ENCODE measurements at places on chromosomes 13 and 19. TPM values are rescaled to one million over a fixed set of nuclear protein-coding genes. Genes with fewer than 3 reads are reported as not detected.

GRCh38 chr13:33578786-33579185 lies 239.2 kb upstream of the RFC3 start:
- peaks cover 4% of the 10 kb centered on the region for H3K4me1 ChIP-seq
- H3K27ac ChIP-seq: no peak overlapping the region
- H3K27me3 ChIP-seq: peaks cover 6% of the 10 kb centered on the region
- DNase-seq: no peak
- no peaks in the 10 kb centered on the region for H3K36me3 ChIP-seq

DNA sequence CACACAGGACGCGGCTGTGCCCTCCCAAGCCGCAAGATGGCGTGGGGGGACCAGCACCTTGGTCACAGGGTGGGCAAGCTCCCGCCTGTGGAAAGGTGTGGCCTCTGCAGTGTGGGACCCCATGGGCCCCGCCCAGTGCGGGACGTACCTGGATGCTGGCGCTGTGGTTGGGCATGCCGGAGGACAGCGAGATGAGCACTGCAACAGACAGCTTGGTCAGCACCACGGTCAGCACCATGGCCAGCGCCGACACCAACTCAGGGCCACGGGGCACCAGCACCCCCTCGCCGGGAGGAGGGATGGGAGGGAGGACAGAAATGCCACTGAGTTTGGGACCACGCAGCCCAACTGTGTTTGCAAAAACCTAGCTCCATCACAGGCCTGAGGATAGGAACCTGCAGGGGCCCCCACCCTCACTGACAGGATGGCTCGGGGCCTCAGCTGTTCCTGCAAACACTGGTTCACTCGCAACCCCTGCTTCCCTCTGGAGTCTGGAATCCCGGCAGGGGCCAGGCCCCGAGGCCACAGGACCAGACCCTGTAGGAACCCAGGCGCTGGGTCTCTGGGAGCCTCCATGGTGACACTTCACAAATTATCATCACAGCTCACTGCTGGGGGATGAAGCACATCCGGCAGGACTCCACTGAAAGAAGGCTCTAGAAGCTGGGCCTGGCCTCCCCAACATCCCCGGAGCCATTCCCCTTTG lies 27.1 kb downstream of the IZUMO4 start:
- H3K27ac ChIP-seq: no peak overlapping the region
- no peak for DNase-seq
- peaks cover 1% of the 10 kb centered on the region for H3K4me1 ChIP-seq
- H3K36me3 ChIP-seq: peaks cover 13% of the 10 kb centered on the region
- H3K27me3 ChIP-seq: no peaks in the 10 kb centered on the region

GRCh38 chr13:113040031-113040430 lies 65.6 kb upstream of the F7 start:
- H3K36me3 ChIP-seq: no peaks in the 10 kb centered on the region
- H3K27ac ChIP-seq: no peak overlapping the region
- H3K27me3 ChIP-seq: no peaks in the 10 kb centered on the region
- DNase-seq: no peak

- peaks cover 20% of the 10 kb centered on the region for H3K36me3 ChIP-seq
- H3K27ac ChIP-seq: no peak overlapping the region
- H3K4me3 ChIP-seq: no peak overlapping the region
- DNase-seq: no peak
Measured at GRCh38 chr19:43906774-43907173, 28.3 kb downstream of the ZNF45 start.

GRCh38 chr19:2457394-2458037 lies 757 bp upstream of the LMNB2 start:
- peak overlapping the region; percentile 80 for H3K4me3 ChIP-seq
- peaks cover 6% of the 10 kb centered on the region for H3K36me3 ChIP-seq

- H3K27me3 ChIP-seq: no peaks in the 10 kb centered on the region
- no peak overlapping the region for H3K27ac ChIP-seq
- peaks cover 33% of the 10 kb centered on the region for H3K36me3 ChIP-seq
Measured at GRCh38 chr13:21557995-21558394, 46.0 kb downstream of the MICU2 start.

- no peak overlapping the region for H3K27ac ChIP-seq
- H3K36me3 ChIP-seq: no peaks in the 10 kb centered on the region
- DNase-seq: no peak
- peaks cover 36% of the 10 kb centered on the region for H3K27me3 ChIP-seq
Measured at GRCh38 chr19:10036601-10037071, 23.4 kb downstream of the RDH8 start.

DNA sequence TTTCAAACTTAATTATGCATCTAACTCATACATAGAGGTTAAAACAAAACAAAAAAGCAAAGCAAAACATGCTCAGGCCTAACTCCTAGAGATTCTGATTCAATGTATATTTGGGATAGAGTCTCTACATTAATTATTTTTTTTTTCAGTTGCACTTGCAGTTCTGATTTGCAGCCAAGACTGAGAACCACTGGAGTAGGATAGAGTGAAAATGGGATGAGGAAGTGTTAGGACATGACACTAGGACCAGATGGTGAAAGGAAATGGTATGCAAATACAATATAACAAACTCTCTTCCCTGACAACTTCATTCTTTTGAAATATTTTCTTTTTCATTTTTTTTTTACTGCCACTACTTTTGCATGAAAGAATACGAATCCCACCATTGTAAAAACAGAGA lies 1.8 kb downstream of the CCDC122 start:
- no peak overlapping the region for H3K27ac ChIP-seq
- H3K36me3 ChIP-seq: peaks cover 3% of the 10 kb centered on the region
- peaks cover 30% of the 10 kb centered on the region for H3K4me1 ChIP-seq
- no peak overlapping the region for H3K4me3 ChIP-seq
- H3K27me3 ChIP-seq: peaks cover 5% of the 10 kb centered on the region

DNA sequence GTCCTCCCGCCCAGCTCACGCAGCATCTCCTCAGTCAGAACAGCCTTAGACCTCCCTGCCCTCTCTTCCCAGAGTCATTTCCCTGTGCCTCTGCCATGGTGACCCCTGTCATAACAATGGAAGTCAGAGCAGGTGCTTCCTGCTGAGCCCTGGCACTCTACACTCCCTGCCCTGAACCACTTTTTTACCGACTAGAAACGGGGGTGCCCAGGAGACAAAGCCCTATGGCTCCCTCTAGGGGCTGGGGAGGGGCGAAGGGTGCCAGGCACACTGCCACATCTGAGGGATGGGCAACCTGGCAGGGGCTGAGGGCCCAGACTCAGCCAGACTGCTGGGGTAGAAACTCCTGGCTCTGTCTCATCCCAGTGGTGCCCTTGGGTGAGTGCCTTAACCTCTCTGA lies 16.4 kb downstream of the ZNF574 start:
- H3K4me1 ChIP-seq: peaks cover 35% of the 10 kb centered on the region
- H3K36me3 ChIP-seq: peaks cover 7% of the 10 kb centered on the region

GRCh38 chr19:46181388-46181779 lies 33.3 kb downstream of the IGFL2 start:
- no peak overlapping the region for H3K4me3 ChIP-seq
- no peaks in the 10 kb centered on the region for H3K36me3 ChIP-seq
- H3K27ac ChIP-seq: no peak overlapping the region

GRCh38 chr19:49468746-49469447 lies 5.1 kb upstream of the FLT3LG start:
- H3K27ac ChIP-seq: peak overlapping the region; percentile 99
- H3K4me3 ChIP-seq: peak overlapping the region; percentile 69
- H3K27me3 ChIP-seq: no peaks in the 10 kb centered on the region
- peaks cover 9% of the 10 kb centered on the region for H3K36me3 ChIP-seq
- DNase-seq: peak; percentile 98

GRCh38 chr19:1492474-1493006 lies 1.6 kb downstream of the REEP6 start:
- DNase-seq: no peak
- H3K4me1 ChIP-seq: peaks cover 13% of the 10 kb centered on the region
- no peak overlapping the region for H3K27ac ChIP-seq
- H3K27me3 ChIP-seq: peaks cover 9% of the 10 kb centered on the region
- no peaks in the 10 kb centered on the region for H3K36me3 ChIP-seq

DNA sequence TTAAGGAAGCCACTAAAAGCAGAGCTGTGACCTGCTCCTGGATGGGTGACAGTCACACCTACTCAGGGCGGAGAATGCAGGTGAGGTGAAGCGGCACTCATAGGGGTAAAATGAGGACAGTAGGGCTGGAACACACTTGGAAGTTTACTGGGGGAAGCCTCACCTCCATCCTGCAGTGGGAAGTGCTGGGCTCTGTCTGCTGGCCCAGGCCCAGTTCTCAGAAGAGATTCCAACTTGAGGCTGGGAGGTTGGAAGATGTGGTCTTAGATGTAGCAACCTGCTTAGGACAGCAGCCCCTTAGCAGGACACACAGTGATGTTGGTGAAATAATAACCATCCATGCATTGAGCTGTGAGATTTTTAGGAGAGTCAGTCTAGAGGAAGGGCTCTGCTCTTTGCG lies 4.6 kb downstream of the MEDAG start:
- H3K4me1 ChIP-seq: peaks cover 9% of the 10 kb centered on the region
- no peak overlapping the region for H3K27ac ChIP-seq
- H3K36me3 ChIP-seq: no peaks in the 10 kb centered on the region
- no peak overlapping the region for H3K4me3 ChIP-seq
- peaks cover 58% of the 10 kb centered on the region for H3K27me3 ChIP-seq

- H3K36me3 ChIP-seq: peaks cover 4% of the 10 kb centered on the region
- peaks cover 12% of the 10 kb centered on the region for H3K4me1 ChIP-seq
- no peak for DNase-seq
- H3K27me3 ChIP-seq: peaks cover 19% of the 10 kb centered on the region
Measured at GRCh38 chr19:50418176-50419021, at the start of gene SPIB. TSS of gene SPIB (plus strand) at chr19:50418938. CDS start at chr19:50418963, 25 bp downstream.

DNA sequence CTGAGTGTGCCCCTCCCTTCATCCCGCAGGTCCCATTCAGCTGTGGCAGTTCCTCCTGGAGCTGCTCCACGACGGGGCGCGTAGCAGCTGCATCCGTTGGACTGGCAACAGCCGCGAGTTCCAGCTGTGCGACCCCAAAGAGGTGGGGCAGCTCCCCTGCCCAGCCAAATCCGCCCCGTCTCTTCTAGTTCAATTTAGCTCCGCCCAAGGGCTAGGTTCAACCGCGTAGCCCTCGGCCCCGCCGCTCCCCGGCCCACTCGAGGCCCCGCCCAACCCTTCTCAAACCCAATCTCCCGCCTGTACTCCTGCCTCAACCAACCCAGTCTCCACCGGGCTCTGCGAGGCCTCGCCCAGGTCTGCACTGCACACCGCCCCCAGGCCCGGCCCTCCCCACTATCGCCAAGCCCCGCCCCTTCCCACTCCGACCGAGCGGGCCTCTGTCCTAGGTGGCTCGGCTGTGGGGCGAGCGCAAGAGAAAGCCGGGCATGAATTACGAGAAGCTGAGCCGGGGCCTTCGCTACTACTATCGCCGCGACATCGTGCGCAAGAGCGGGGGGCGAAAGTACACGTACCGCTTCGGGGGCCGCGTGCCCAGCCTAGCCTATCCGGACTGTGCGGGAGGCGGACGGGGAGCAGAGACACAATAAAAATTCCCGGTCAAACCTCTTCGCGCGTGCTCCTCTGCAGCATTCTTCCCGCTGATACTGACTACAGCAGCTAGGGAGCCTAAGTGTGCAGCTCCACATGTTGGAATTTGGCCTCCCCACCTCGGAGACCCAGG lies 2.9 kb downstream of the ETV2 start:
- no peaks in the 10 kb centered on the region for H3K27me3 ChIP-seq
- peak overlapping the region; percentile 81 for H3K4me3 ChIP-seq
- peak; percentile 99 for DNase-seq
- H3K4me1 ChIP-seq: peaks cover 44% of the 10 kb centered on the region
- peak overlapping the region; percentile 89 for H3K27ac ChIP-seq
- H3K36me3 ChIP-seq: peaks cover 3% of the 10 kb centered on the region

DNA sequence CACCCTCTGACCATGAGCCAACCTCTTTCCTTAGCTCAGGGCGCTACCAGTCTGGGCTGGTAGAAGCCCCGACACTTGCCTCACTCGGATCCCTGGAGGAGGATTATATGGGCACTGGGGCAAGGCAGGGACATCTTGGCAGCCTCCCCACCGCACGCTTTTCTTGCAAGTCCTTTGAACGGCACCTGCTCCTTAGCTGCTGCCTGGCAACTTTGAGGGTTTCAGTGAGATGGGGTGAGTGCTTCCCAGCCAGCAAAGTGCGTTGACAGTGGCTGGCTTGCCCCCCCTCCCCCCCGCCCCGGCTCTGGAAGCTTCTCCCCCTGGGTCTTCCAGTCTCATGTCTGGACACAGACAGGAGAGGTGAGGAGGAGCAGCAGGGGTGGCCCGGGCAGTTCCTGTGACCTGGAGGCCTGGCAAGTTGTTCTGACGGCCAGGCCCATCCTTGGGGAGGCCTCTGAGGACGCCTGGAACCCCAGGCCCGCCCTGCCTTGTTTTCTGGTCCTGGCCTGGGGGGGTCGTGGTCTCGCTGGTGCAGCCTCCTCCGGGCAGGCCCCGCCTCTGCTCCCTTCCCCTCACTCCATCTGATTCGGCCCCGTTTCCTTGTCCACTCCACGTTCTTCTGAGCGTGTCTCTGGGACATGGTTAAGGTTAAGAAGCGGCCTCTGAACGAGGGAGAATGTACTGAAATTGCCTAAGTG lies 75.2 kb downstream of the ATP11A start:
- H3K36me3 ChIP-seq: peaks cover 15% of the 10 kb centered on the region
- peaks cover 18% of the 10 kb centered on the region for H3K4me1 ChIP-seq
- H3K27me3 ChIP-seq: no peaks in the 10 kb centered on the region
- no peak overlapping the region for H3K27ac ChIP-seq

DNA sequence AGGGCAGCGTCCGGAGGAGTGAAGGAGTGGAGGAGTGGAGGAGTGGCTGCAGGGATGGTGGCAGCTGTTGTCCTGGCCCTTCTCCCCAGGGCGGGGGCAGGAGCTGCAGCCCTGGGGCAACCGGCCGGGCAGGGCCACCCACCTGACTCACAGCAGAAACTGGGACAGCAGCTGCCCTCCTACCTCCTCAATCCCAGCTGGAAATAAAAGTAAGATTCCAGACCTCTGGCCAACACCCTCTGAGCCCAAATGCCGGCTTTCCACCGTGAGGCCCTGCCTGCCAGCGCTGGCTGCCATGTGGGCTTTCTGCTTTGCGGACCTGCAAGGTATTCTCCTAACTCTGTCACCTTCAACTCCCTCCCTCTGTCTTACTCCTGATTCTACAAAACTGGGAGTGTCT lies 3.3 kb upstream of the CLPP start:
- peaks cover 3% of the 10 kb centered on the region for H3K36me3 ChIP-seq
- DNase-seq: no peak
- H3K27ac ChIP-seq: no peak overlapping the region
- H3K27me3 ChIP-seq: no peaks in the 10 kb centered on the region
- no peak overlapping the region for H3K4me3 ChIP-seq

- H3K4me3 ChIP-seq: no peak overlapping the region
- no peaks in the 10 kb centered on the region for H3K4me1 ChIP-seq
- peaks cover 16% of the 10 kb centered on the region for H3K36me3 ChIP-seq
- DNase-seq: no peak
- H3K27ac ChIP-seq: no peak overlapping the region
Measured at GRCh38 chr19:19119325-19120237, 18.7 kb downstream of the TMEM161A start.

DNA sequence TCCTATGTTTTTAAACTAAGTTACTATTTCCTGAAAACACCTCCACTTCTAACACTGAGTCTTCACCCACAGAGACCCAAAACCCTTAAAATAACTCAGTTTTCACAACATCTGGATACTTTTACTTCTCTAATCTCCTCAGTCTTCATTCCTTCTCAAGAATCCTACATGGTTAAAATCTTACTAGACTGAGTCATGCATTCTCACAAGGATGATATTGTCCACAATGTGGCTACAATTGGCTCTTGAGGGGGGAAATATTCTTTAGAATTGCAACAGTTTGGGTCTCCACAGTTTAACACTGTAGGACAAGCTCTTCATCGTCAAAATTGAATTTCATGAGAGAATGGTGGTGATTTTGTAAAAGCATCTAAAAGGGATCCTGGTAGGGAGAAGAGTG lies 397.1 kb downstream of the SLITRK5 start:
- no peaks in the 10 kb centered on the region for H3K27me3 ChIP-seq
- no peaks in the 10 kb centered on the region for H3K36me3 ChIP-seq
- H3K4me1 ChIP-seq: no peaks in the 10 kb centered on the region
- H3K4me3 ChIP-seq: no peak overlapping the region

ANGPTL4 gene
- 0.82 TPM for total RNA-seq

LRRC25 gene
- total RNA-seq: 0.12 TPM

SIPA1L3 gene
- 21.6 TPM for total RNA-seq

ONECUT3 gene
- not detected for total RNA-seq

SELENOV gene
- not detected for total RNA-seq

ZFP28 gene
- 4.7 TPM for total RNA-seq
